ENCODE measurements at places on chromosomes 3 and 15. TPM values are rescaled to one million over a fixed set of nuclear protein-coding genes. Genes with fewer than 3 reads are reported as not detected.

LRRC15 gene
- total RNA-seq = not detected

DNA sequence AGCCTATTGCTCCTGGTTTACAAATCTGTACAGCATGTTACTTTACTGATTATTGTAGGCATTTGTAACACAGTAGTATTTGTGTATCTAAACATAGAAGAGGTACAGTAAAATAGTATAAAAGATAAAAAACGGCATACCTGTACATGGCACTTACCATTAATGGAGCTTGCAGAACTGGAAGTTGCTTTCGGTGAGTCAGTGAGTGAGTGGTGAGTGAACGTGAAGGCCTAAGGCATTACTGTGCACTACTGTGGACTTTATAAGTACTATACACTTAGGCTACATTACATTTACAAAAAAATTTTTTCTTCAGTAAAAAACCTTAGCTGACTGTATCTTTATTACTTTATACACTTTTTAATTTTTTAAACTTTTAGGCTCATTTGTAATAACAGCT, 90.9 kb downstream of the RAP2B start:
- DNase-seq = no peak
- no peaks in the 10 kb centered on the region for H3K27me3 ChIP-seq
- no peaks in the 10 kb centered on the region for H3K36me3 ChIP-seq
- H3K4me1 ChIP-seq = peaks cover 16% of the 10 kb centered on the region
- H3K27ac ChIP-seq = no peak overlapping the region
- no peak overlapping the region for H3K4me3 ChIP-seq

WWTR1 gene
- total RNA-seq = 0.16 TPM

GRCh38 chr3:183731611-183732010, 34.0 kb downstream of the YEATS2 start:
- H3K4me3 ChIP-seq = no peak overlapping the region
- no peak for DNase-seq
- peaks cover 55% of the 10 kb centered on the region for H3K36me3 ChIP-seq
- H3K4me1 ChIP-seq = no peaks in the 10 kb centered on the region
- H3K27ac ChIP-seq = no peak overlapping the region

DNA sequence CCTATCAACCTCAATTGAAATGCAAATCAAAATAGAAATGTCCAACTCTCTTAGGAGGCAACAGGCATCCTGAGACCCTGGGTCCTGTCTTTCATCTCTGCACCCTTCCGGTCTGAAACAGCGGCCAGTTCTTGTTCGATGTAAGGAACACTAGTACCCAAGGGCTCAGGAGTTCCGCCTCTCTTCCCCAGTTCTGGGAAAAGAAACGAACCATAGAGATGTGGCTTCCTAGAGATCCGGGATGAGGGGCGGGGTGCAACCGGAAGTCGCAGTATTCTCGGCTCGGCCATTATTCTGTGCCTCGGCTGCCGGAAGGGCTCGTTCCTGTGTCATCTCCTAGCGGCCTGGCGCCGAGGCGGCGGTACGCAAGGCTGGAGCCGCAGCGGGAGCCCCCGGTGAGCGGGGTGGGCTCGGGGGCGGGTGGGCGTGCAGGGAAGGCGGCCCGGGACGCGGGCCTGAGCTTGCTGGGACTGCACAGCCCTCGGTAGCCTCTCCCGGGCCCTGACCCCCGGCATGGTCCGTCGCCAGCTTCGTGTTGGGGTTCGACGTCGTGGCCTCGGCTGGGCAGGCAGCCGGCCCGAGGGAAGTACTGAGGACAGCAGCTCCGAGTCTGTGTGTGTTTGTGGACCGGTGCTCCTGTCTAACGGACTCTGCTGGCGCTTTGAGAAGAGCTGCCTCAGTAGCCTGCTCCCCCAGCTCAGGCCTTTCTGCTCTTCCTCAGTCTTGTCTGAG, at the start of gene ZNF197:
Gene ZNF197 (plus strand): TSS at position 288 of the 732 bp plus-strand sequence. CDS start 4,119 bp downstream, outside the sequence.
- peak; percentile 72 for DNase-seq
- H3K27me3 ChIP-seq = no peaks in the 10 kb centered on the region
- peak within 1 kb of the TSS; percentile 89 for H3K4me3 ChIP-seq
- H3K36me3 ChIP-seq = peaks cover 28% of the 10 kb centered on the region
